ENCODE measurements at places on chromosomes 12 and 14. TPM values are rescaled to one million over a fixed set of nuclear protein-coding genes. Genes with fewer than 3 reads are reported as not detected.
A peak's percentile ranks its signal among the peaks of the same experiment; 100 is the strongest.

- DNase-seq, result no peak
Measured at GRCh38 chr12:65903691-65904383, 79.6 kb downstream of the HMGA2 start.

Gene TRIM9
- 0.12 TPM for total RNA-seq

DNA sequence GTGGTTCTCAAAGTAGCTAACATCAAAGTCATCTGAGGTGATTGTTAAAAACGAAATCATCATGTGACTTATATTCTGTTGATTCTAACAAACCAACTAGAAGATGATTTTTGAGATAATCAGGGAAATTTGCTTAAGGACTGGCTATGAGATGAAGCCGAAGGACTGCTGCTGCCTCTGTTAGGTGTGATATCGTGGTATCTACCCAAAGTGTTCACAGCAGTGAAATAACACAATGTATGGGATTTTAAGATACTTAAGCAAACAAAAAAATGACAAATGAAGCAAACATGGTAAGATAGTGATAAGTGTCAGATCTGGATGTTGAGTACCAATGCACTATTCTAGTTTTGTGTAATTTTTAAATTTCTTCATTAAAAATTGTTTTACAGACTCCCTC is 59.1 kb downstream of the GXYLT1 start:
- no peak for DNase-seq

DNA sequence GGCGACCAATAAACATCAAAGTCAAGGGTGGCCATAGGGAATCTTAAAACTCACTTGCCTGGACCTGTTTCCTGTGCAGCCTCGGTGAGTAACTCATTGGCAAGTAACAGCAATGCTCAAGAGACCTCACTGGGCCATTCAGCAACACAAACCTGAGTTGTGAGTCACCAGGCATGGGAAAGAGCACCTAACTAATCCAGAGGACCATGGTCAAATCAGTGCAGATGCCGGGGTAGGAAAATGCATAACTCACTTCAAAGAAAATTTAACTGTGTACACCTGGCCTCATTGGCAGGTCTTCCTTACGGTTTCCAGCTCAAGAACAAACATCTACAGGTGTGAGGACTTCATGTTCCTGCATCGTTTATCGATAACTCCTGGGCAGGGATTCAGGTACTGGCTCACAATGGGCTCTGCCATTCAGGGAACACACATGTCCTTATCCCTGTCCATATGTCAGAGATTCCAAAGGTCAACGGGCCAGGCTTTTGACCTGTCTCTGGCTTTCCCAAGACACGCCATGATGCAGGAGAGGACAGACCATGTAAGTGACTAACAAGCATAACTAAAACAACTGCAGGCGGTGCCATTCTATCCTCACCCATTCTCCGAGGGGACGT is 211.8 kb downstream of the ANO2 start:
- no peak for DNase-seq

Gene BATF
- 50.7 TPM for total RNA-seq

GRCh38 chr12:1130571-1130970 is 139.5 kb downstream of the ERC1 start:
- DNase-seq, result no peak

Gene MYF6
- not detected for total RNA-seq

GRCh38 chr12:106760184-106760531 is 14.3 kb upstream of the RIC8B start:
- DNase-seq, result peak; percentile 89

DNA sequence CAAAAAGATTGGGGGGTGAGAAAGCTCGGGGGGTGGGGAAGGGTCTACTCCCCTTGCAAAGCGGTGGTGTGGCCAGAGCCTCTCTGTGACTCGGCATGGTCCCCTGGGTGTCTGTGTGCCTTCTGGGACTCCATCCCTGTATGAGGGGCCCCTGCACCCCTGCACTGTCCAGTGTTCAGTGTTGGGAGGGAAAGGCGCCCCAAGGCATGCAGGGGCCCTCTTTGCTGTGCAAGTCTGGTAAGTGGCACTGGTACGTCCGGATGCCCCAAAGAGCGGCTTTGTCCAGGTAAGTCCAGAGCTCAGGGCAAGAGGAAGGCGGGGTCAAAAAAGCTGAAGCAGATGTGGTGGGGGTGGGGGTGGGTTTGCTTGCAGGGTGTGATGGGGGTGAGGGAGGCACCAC is 23.7 kb downstream of the RTL1 start:
- DNase-seq, result no peak

DNA sequence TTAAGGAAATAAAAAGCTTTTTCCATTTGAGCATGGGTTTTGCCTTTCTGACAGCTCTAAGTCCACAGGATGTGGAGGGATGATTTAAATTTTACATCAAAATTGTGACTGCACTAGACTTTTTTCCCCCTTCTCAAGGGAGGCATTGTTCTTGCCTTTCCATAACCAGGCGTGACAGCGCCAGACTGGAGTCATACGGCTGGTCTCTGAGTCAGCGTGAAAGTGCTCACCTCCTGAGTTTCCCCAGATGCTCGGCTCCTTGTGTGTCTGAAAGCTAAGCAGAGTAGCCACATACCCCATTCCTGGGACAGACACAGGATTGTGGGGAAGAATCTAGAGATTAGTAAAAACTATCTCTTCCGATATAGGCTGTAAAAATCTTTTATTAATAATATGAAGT is 43.1 kb downstream of the SOX5 start:
- DNase-seq, result no peak

Gene OR2AP1
- total RNA-seq, result 0.25 TPM

Gene PHC1
- 46.6 TPM for total RNA-seq

Gene SYNDIG1L
- not detected for total RNA-seq

DNA sequence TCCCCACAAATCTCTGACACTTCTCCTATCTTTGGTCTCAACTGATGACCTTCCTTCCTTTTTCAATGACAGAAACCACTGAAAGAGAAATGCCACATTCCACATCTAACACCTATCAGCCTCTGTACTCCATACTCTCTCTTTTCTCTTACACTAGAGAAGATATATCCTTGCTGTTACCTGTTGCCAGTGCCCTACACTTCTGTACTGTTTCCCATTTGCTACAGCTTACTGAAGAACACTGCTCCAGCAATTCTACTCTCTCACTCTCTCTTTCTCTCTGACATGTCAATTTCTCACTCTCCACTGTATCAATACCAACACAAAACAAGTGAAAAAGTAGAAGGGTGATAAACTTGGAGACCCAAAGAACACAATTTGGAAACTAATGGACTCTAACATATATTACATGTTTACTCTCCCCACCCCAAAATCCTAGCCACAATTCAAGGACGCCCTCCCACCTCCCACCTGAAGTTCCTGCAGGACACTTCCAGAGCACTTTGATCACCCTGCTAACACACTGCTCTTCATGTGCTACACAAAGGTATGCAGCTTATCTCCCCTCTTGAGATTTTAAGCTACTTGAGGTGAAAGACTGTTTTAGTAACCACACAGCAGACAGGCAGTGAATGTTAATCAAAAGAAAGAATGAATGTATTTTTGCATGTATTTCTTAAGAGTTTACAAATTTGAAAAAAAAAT is 95.0 kb downstream of the MED13L start:
- DNase-seq, result no peak

DNA sequence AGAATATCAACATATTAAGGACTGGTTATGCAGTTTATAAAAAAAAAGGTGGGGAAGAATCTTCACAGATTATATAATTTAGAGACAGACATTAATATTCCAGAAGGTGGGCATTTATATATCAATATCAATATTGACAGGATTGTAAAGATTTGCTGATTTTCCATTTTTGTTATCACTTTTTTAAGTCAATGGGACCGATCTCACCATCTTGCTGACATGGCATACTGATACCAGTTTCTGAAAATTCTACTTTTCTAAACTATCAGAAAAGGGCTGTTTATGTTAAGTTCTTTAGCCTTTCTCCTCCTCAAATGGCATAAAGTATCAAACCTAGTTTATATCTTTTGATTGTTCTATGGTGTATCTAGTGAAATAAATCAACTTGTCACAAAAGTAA is 344.1 kb upstream of the SOX5 start:
- DNase-seq, result no peak

DNA sequence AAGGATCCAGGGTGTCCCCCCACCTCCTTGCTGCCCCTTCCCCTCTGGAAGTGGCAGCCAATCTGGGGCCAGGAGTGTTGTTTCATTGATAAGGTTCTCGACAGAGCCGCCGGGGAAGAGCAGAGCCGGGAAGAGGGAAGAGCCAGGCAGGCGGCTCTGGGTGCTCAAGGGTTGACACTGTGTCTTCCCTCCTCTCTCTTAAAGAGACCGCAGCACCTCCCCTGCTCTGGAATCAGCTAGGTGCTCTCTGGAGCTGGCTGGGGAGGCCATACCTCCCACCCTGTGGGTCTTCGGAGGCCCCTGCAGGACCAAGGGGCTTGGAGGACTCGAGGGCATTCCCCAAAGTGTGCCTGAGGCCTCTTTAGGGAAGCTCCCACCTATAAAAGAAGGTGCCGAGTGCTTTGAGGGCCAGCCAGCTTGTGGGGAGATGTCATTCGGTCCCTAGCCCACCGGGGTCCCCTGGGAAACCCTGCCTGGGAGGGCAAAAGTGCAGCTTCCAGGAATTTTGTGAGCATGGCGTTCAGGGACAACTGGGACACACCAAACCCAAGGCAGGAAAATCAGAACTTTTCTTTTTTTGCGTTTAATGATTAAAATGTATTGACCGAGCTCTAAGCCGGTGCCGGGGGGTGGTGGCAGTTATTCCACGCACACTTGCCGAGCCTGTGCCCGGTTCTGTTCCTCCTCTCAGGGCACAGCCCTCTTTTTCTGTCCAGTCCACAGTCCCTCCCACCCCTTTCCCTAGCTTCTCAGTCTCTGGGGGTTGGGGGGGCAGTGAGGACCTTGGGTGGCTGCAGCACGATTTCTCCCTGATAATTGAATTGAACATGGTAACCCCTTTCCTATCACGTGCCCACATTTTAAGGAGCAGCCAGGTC is 3.0 kb downstream of the SETD1B start:
- DNase-seq, result no peak

DNA sequence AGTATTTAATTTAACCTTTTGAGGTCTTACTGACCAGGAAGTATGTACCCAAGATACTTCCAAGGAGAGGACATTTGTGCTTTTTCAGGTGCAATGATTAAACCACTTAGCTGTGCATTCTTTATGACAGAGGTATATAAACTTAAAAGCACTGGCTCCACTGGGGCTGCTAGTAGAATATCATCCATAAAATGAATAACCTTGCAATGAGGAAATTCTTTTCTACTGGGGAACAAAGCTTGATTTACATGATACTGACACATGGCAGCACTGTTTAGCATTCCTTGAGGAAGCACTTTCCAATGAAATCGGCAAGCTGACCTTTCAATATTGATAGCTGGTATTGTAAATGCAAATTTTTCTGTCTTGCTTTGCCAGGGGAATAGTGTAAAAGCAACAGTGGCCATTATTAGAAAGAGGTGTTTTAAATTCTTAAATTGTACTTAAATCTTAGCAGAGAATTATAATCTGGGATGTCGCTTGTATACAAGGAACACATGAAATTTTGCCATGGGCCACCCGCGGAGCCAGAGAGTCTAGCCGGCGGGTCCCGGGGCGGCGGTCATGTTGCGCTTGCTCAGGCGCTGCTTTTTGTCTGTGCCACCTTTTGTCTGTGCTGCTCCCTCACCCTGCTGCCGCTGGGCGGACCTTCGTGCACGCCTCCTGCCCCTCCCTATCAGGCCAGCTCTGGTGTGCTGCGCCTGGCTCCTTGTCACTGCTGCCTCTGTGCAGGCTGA is 20.9 kb upstream of the BLTP3B start:
- peak; percentile 39 for DNase-seq

Gene OTUB2
- total RNA-seq, result 0.25 TPM

Gene MLF2
- 101 TPM for total RNA-seq

GRCh38 chr14:76430017-76430416 is 54.1 kb downstream of the ESRRB start:
- no peak for DNase-seq

Gene TAS2R30
- 7.2 TPM for total RNA-seq

Gene NXPH4
- 0.49 TPM for total RNA-seq

GRCh38 chr12:122753319-122753650 is 661 bp downstream of the DENR start:
- DNase-seq, result no peak

- DNase-seq, result no peak
Measured at GRCh38 chr14:94701861-94702370, 68.0 kb downstream of the GSC start.

GRCh38 chr12:40157336-40157735 is 51.5 kb upstream of the SLC2A13 start:
- no peak for DNase-seq

All from CD4-positive, CD25-positive, alpha-beta regulatory T cell (primary cell).